ENCODE measurements at places on chromosomes 1 and 21.
A peak's percentile ranks its signal among the peaks of the same experiment; 100 is the strongest.

- no peak for DNase-seq
Observed at GRCh38 chr1:92544756-92545165, 58.0 kb upstream of the GFI1 start.

DNA sequence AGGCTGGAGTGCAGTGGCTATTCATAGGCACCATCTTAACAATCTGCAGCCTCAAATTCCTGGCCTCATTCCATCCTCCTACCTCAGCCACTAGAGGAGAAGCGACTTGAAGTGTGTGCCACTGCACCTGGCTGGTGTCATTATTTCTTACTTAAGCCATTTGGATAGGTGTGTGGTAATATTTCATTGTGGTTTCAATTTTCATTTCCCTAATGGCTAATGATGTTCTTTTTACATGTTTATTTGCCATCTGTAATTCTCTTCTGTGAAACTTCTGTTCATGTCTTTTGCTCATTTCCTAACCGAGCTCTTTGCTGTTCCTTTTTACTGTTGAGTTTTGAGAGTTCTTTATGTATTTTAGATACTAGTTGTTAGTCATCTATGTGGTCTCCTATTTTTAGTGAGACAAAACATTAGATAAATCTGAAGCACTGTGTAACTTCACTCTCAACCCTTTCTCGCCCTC, 66.8 kb downstream of the SLC27A3 start:
- peak; percentile 24 for DNase-seq

- no peak for DNase-seq
Observed at GRCh38 chr1:244067893-244068292, 16.8 kb downstream of the ZBTB18 start.

GRCh38 chr1:106756752-106757151, 299.7 kb upstream of the PRMT6 start:
- DNase-seq: no peak

GRCh38 chr21:44499211-44499560, 40.8 kb downstream of the KRTAP10-1 start:
- no peak for DNase-seq

- no peak for DNase-seq
Observed at GRCh38 chr1:228334226-228334935, 72.3 kb downstream of the TRIM11 start.

- no peak for DNase-seq
Observed at GRCh38 chr1:39828734-39829133, 40.1 kb upstream of the BMP8B start.
